ENCODE measurements at places on chromosomes 1 and 21.

DNA sequence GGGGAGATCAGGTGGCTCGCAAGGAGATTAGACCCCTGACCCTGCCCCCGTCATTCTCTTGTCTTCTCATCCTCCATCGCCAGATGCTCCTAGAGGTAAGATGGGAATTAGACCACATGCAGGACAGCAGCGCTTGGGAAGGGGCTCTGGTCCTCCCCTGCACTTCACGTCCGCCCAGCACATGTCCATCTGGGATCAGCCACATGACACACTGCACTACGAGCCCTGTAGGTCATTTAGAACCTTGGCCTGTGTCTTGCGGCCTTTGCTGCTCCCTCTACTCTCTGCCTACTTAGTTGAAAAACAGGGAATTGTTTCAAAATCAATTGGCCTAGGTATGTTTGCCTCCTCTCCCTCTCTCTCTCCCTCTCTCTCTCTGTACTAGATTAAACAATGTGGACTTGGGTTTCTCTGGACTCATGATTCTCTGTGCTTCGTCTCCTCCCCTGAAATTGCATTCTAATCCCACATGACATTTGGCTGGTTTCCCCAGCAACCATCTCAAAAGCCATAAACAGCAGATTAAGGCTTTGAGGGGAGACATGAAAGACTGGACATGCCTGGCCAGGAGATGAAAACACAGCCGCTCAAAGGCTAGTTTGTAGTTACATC is 3.8 kb upstream of the NCMAP start:
- DNase-seq = no peak

- no peak for DNase-seq
Observed at GRCh38 chr1:23370709-23371584, 1.3 kb upstream of the ZNF436 start.

GRCh38 chr1:38025664-38026063 is 13.1 kb downstream of the UTP11 start:
- no peak for DNase-seq

- no peak for DNase-seq
Observed at GRCh38 chr1:51693419-51694155, 76.7 kb downstream of the OSBPL9 start.

DNA sequence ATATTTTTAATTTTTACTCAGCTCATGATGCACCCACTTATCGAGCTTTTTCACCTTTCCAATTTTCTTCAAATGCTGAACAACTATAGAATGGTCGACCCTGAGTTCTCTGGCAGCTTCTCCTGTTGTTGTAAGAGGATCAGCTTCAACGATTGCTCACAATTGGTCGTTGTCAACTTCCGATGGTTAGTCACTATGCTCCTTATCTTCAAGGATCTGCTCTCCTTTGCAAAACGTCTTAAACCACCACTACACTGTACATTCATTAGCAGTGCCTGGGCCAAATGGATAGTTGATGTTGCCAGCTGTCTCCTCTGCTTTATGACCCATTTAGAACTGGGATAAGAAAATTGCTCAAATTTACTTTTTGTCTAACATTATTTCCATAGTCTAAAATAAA is 385.9 kb upstream of the LYPLAL1 start:
- no peak for DNase-seq

DNA sequence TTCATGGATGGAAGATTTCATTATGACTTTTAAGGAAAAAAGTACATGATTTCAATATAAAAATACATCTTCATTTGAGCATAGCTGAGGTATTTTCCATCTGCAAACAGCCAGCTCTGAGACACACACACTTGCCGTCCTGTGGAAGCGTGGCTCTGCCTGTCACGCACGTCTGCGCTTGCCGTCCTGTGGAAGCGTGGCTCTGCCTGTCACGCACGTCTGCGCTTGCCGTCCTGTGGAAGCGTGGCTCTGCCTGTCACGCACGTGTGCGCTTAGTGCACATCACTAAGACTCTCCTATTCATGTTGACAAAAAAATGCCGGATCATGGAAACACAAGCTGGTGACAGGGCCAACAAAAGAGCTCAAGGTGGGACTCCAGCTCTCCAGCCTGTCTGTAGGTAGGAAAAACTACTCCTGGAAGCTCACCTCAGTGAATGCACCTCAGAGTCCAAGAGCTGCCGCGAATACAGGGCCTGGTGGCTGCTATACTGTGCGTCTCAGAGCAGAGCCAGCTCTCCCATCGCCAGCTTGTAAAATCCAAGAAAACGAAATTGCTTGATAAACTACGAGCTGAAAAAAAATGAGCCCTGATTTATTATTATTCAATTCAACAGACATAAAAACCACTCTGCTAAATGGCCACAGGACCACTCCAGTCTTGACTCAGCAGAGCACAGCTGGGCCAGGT is 69.3 kb downstream of the SLC37A1 start:
- no peak for DNase-seq

- no peak for DNase-seq
Observed at GRCh38 chr1:112911506-112912220, 44.3 kb downstream of the SLC16A1 start.

DNA sequence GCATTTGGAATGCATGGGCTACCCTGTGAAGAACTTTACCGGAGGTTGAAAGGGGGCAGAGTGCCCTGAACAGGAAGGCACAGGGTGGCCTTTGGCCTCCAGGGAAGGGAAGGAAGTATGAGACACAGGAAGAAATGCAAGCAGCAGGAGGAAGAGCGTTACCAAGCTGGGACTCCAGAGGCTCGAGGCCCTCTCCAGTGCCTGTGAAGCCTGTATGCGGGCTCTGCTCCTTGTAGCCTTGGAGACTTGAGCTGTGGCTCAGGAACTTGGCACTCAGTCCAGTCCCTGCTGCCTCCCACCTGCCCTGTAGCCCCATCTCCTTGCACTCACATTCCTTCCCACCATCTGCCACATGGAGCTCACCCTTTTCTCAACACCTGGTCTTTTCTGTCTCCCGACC is 33.5 kb upstream of the RNF19B start:
- DNase-seq = no peak

GRCh38 chr1:111825217-111825616 is 69.5 kb downstream of the DDX20 start:
- no peak for DNase-seq

- no peak for DNase-seq
Observed at GRCh38 chr1:151760597-151761385, 2.5 kb downstream of the MRPL9 start.

GRCh38 chr1:71885171-71885570 is 397.2 kb downstream of the NEGR1 start:
- DNase-seq = no peak

GRCh38 chr1:216034506-216034905 is 388.7 kb downstream of the USH2A start:
- no peak for DNase-seq

GRCh38 chr1:230350208-230350921 is 75.8 kb downstream of the PGBD5 start:
- DNase-seq = no peak

DNA sequence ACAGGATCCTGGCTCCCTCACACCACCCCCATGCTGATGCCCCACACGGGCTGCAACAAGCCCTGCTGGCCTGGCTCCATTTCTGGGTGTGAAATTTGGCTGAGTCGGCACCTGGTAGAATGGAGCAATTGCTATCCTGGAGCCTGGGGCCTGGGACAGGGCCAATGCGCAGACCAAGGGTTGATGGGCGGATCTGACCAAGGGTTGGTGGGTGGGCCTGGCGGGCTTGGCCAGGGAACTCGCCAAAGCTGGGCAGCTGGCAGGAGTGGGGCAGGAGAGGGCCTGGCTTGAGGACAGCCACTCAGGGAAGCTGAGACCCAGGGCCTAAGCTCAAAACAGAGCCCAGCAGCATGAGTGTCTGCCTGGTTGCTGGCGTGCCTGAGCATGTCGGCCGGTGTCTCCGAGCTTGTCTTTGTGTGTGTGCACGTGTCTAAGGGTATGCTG is 70.9 kb upstream of the POU3F1 start:
- DNase-seq = no peak

GRCh38 chr21:36708286-36709029 is 9.5 kb downstream of the SIM2 start:
- DNase-seq = no peak

- DNase-seq = no peak
Observed at GRCh38 chr21:17784604-17785402, 34.4 kb downstream of the C21orf91 start.

GRCh38 chr1:226535666-226536065 is 12.9 kb upstream of the STUM start:
- DNase-seq = no peak
